Right renal pelvis (tissue), 4 donors: ENCODE measurements at places on chromosomes 4 and X. TPM values are rescaled to one million over a fixed set of nuclear protein-coding genes. Genes with fewer than 3 reads are reported as not detected.

DNA sequence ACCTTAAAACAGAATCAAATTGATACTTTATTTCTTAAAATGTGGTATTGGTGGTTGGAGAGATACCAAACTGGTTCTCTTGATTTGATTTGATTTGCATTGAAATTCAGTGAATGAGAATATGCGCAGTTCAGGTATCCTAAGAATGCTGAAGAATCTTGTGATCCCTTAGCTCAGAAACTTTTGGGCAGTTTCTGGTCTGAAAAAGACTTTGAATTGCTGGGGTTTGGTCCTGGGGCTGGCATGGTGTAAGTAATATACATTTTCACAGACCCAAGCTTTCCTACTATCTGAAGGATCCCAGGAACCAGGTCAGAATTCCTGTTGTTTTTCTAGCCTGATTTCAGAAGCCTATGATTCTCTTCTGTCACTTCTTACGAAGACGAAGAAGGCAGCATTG is 6.6 kb downstream of the RAB33B start:
- DNase-seq, result no peak

DNA sequence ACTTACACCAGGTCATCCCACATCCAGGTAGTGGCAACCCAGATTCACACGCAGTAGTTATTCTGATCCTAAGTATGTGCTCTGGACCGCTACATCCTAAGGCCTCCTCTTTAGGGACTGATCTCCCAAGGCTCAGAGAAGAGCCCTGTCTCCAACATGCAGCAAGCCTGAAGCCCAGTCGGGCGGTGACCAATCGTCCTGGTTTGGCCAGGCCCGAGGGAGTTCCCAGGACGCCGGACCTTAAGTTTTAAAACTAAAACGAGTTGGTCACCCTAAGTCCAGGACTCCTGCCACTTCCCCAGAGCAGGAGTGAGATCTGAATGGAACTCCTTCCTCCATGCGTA is 385 bp downstream of the LYAR start:
- no peak for DNase-seq

Gene ANTXR2
- 84.4 TPM for polyA plus RNA-seq

- no peak for DNase-seq
Observed at GRCh38 chrX:65587616-65588526, 53.3 kb upstream of the LAS1L start.

Gene NSG1
- 5.4 TPM for polyA plus RNA-seq

GRCh38 chr4:27218013-27218412 is 357.4 kb downstream of the STIM2 start:
- no peak for DNase-seq

GRCh38 chrX:132270021-132270420 is 50.8 kb upstream of the RAP2C start:
- DNase-seq, result no peak

GRCh38 chrX:52015794-52016193 is 53.2 kb downstream of the MAGED4B start:
- no peak for DNase-seq

Gene GPC3
- 1,095 TPM for polyA plus RNA-seq

Gene SCARB2
- 193 TPM for polyA plus RNA-seq
